ENCODE measurements at places on chromosomes 7 and 10.
A peak's percentile ranks its signal among the peaks of the same experiment; 100 is the strongest.

- no peak for DNase-seq
Measured at GRCh38 chr7:151121380-151122170, 35.3 kb downstream of the AGAP3 start.

DNA sequence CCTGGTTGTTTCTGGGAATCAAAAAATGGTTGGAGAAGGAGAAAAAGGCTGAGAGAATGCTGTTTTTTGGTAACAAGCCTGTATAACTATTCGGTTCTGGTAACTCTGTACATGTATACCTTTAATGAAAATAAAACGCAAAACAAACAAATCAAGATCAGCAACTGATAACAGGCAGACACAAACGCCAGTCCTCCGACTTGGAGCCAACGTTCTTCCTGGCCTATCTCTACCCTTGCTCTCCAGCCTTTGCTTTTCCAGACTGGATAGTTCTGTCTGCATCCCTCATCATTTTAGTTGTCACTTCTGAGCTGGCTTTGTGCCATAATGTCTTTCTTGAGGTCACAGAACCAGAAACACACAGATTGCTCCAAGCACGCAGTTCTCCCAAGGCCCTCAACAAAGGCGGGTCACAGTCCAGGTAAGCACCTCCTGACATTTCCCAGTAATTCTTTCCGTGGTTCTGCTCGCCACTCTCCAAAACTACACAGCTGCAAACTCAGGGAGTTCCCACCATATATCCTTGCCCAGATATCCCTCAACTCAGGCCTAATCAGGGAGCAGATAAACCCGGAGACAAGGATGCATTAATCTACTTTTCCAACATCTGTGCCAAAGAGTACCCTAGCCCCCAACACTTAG is 20.2 kb downstream of the HIP1 start:
- no peak for DNase-seq

- DNase-seq, result no peak
Measured at GRCh38 chr10:49488056-49488717, 50.7 kb downstream of the ERCC6 start.

DNA sequence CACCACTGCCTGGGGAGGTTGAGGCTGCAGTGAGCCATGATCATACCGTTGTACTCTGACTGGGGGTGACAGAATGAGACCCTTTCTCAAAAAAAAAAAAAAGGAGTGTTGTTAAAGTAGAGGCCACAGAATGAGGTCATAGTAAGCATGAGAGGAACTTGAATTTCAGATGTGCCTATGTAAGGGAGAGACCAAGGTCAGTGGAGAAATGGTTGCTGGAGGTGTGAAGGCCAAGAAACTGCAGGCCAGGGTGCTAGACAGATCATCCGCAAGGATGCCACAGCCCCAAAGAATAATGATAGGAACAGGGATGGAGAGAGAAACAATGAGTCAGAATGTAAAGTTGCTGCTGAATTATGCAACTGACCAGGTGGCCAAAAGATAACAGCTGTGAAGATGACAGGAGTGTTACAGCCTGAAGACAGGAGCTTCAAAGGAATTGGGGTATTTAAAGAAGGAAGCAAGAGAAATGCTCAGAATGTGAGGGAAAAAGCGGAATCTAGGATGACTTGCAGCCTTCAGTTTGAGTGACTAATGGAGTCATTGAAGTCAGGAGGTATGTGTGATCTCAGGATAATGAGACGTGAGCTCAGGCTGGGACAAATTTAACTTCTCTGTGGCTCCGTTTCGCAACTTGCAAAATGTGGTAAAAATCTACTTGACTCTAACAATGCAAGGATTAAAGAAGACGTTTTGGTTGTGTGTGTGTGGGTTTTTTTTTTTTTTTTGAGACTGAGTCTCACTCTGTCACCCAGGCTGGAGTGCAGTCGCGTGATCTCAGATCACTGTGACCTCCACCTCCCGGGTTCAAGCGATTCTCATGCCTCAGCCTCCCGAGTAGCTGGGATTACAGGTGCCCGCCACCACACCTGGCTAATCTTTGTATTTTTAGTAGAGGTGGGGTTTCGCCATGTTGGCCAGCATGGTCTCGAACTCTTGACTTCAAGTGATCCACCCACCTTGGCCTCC is 22.2 kb downstream of the TYW1B start:
- no peak for DNase-seq

GRCh38 chr7:1428941-1429501 is 30.2 kb downstream of the MICALL2 start:
- no peak for DNase-seq

GRCh38 chr7:2403014-2403717 is at the start of gene CHST12:
Gene CHST12, plus strand, starts transcription at chr7:2403611. Its CDS starts 29,029 bp downstream, at chr7:2432640.
- DNase-seq, result peak; percentile 92

DNA sequence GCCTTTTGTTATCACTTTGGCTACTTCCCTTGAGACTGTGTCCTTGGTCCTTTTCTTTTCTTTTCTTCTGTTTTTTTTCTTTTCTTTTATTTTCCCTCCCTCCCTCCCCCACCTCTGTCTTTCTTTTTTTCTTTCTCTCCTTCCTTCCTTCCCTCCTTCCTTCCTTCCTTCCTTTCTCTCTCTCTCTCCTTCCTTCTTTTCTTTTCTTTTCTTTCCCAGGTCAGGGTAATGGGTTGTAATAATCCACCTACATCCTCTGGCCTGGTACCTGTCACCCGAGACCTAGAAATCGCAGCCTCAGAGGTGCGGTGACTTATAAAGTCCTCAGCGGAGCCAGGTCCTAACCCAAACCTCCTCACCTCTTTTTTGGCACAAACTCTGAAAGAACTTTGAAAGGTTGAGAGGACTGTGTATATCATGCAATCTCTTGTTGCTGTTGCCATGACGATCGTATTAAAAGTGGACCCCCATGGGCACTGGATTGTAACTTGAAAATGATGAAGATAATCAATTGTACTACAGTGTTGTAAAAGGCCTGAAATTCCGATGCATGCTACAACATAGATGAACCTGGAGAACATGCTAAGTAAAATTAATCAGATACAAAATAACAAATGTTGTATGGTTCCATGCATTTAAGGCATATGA is 140.7 kb upstream of the AGK start:
- no peak for DNase-seq

- DNase-seq, result no peak
Measured at GRCh38 chr7:103664577-103664976, 218.6 kb upstream of the SLC26A5 start.

- DNase-seq, result no peak
Measured at GRCh38 chr10:125557801-125558505, 125.0 kb downstream of the TEX36 start.

DNA sequence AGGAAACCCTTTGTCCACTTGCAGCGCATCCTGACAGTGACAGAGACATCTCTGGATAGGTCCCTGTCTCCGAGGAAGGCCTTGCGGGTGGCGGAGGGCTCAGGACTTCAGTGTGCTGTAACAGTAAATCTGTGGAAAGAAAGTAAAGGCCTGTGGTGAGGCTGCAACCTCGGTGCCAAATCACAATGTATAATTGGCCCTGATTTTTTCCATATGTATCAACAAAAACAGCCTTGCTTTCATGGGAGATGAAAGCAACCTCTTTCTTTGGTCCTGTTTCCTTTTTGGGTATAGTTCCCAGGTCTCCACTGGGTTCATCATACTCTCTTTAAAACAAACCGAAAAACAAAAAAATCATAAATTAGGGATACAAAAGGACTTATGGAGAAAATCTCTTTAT is 110.9 kb upstream of the BMPER start:
- no peak for DNase-seq

GRCh38 chr7:95725205-95725604 is 47.1 kb upstream of the DYNC1I1 start:
- no peak for DNase-seq

GRCh38 chr7:101926265-101926664 is 108.8 kb downstream of the CUX1 start:
- no peak for DNase-seq

GRCh38 chr7:26588511-26588910 is 275.9 kb downstream of the SKAP2 start:
- no peak for DNase-seq

DNA sequence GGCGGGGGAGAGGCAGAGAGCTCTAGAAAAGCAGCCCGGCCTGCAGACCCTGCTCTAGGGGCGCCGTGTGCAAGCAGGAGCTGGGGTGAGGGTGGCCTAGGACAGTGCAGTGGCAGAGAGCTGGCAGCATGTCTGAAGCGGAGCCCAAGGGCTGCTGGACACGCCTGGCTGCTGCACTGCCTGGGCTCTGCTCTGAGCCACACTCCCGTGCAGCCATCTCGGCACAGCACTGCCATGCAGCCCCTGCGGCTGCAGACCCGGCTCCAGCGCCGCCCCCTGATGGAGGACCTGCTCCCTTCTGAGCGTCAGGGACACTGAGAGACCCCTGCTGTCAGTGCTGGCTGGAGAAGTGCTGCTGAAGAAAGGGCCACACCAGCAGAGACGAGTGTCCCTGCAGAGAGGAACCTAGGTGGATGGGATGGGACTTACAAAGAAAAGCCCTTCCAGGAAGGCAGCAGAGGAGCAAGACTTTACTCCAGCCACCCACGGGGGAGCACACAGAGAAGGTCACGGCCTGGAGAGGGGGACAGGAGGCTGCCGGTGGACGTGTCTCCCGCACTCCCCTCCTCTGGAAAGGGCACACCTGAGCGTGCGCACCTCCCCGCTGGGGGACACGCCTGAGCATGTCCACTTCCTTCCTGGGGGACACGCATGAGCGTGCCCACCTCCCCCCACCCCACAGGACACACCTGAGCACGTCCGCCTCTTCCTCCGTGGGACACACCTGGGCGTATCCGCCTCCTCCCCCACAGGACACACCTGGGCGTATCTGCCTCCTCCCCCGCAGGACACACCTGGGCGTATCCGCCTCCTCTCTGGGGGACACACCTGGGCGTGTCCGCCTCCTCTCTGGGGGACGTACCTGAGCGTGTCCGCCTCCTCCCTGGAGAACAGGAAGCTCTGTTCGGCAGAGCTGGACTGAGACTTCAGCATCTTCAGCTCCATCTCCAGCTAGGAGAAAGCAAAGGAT is 252.9 kb downstream of the MAD1L1 start:
- DNase-seq, result no peak

DNA sequence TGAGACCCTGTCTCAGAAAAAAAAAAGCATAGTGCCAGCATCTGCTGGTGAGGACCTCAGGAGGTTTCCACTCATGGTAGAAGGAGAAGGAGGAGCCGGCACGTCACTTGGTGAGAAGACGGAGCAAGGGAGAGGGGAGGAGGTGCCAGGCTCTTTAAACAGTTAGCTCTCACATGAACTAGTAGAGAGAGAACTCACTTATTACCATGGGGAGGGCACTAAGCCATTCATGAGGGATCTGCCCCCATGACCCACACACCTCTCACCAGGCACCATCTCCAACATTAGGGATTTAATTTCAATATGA is 62.9 kb upstream of the VKORC1L1 start:
- DNase-seq, result no peak

DNA sequence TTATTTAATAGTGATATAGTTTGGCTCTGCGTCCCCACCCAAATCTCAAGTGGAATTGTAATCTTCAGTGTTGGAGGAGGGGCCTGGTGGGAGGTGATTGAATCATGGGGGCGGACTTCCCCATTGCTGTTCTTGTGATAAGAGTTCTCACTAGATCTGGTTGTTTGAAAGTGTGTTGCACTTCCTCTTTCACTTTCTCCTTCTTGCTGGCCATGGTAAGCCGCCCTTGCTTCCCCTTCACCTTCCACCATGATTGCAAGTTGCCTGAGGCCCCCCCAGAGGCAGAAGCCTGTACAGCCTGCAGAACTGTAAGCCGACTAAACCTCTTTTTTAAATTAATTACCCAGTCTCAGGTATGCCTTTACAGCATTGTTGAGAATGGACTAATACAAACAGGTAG is 101.4 kb downstream of the MTPAP start:
- no peak for DNase-seq

DNA sequence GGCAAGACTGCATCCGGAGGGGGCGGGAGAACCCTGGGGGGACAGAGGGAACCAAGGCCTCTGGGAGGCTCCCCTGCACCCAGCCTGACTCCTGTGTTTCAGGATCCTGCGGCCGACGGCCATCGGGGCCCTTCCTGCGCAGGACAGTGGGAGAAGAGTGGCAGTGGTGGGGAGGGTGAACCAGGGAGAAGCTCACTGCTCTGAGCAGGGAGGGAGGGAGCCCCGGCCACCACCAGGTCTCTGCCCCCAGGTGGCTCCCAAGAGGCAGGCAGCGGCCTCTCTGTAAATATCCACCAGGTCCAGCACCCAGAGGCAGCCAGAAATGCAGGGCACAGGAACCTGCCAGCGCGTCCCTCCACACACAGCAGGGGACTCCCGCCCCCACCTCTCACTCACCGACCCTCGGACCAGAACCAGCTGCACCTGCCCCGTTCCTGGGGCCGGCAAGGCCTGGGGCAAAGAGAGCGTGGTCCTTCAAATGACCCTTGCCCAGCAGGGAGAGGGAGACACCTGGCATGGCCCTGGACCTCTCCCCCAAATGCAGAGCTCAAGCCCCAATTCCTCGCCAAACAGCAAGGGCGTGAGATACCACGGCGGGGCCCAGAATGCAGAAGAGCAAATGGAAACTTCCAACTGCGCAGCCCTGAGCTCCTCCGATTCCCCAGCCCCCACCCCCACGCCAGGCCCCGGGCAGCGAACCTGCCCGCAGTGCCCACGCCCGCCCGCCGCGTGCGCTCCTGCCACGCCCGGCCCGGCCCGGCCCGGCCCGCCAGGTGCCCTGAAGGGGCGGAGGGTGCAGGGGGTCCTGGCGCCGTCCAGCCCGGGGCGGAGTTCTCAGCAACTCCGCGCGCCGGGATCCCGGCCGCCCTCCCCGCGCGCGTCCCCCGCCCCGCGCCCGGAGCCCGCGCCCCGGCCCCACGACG is 805 bp downstream of the RASGEF1A start:
- peak; percentile 22 for DNase-seq

GRCh38 chr7:50409856-50410745 is 40.0 kb downstream of the FIGNL1 start:
- DNase-seq, result no peak

DNA sequence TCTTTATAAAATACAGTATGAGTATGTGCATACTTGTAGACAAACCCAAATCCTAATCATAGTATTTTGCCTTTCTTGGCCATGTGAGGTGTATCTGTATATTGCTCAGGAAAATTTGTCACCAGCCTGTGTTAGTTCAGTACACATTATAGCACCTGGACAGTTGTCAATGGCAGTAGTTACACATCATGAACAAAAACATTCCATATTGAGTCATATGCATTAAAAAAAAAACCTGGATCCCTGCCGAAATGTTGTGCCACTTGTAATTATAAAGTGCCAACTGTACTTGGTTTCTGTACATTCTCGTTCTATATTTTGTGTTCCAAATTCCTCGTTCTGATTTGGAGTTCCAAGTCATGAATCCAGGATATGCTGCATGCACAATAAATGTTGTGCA is 410.4 kb downstream of the INHBA start:
- no peak for DNase-seq

Measured in effector CD4-positive, alpha-beta T cell (primary cell).